SIG-M5 (cell line): ENCODE measurements at places on chromosomes 2 and 18.

DNA sequence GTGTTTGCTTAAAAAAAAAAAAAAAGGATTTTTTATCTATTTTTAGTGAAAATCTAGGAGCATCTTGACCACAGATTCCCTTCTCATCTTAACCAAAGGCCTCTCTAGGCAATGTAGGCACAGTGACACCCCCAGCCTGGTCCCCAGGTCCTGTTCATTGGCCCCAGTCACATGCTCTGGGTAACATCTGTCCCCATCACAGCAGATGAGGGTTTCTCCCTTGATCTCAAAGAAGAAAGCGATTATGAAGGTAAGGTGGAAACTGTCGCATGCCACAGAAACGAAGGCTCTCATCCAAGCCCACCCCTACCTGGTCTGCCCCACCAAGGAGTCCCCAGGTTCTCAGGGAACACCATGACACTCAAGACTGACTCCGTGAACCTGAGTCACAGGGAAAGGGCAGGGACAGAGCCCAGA lies 4.7 kb downstream of the HS6ST1 start:
- no peak for DNase-seq

- no peak for DNase-seq
These were observed 78.4 kb downstream of the SEPTIN10 start for GRCh38 chr2:109535217-109535946.

DNA sequence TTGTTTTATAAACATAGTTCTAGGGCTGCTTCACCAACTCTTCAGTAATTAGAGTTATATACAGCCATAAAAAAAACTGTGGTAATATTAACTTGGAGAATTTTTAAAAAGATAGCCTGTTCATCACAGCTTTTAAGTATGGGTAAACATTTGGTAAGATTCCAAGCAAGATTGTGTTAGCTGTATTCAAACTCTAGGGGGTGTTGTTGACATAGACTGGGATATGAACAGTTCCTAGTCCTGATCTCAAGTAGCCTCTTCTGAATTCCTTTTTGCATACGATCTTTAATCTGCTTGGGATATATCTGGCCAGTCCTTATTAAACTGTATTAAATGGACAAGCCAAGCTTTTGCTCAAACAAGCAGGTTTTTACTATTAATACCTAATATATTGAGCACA lies 13.4 kb downstream of the NOP58 start:
- DNase-seq, result no peak

GRCh38 chr2:112023707-112024106 lies 31.4 kb upstream of the TMEM87B start:
- DNase-seq, result no peak

GRCh38 chr2:233848276-233848675 lies 6.1 kb downstream of the HJURP start:
- DNase-seq, result no peak

DNA sequence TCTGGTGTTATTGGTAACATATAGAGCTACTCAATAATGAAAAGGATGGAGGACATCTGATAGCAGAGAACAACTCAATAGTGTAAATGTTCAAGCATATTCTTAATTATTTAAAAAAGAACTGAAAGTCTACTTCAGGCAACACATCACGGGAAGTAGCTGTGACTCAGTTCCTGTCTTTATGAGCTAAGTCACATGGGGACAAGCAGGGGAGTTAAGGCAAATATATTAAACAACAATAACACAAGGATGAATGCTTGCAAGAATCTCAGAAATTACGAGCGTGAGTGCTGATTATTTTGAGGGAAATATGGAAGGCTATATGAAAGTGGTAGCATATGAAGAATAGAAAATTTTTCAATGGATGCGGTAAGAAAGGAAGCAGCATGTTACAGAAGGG lies 4.0 kb upstream of the HNMT start:
- no peak for DNase-seq

DNA sequence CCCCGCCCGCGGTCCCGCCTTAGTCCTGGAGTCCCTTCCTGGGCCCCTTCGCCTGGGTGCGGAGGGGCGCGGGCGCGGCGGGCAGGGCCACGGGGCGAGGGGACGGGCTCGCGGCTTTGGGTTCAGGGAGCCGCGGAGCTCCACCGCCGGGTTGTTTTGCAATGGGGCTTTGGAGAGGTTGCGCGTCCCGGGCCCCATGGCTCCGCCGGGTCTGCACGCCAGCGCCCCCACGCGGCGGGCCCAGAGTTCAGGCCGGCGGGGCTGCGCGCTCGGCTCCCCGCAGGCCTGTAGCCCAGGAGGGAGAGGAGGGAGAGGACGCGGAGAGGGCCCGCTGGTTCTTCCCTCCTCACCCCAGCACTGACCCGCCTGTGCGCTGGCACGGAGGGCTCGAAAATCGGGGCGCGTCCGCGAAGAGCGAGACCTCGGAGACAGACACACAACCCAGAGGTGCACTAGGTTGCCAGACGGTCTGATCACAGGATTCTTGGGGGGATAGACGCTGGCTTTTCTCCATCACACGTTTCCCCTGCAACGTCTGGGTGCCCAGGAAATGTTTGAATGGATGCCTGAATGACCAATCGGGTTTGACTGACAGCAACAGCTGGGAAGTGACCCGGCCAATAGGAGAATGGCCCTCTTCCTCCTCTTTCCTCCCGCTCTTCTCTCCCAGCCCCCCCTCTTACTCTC lies 4.9 kb upstream of the SIX2 start:
- DNase-seq, result no peak

- DNase-seq, result no peak
These were observed 60.9 kb downstream of the LOXHD1 start for GRCh38 chr18:46596119-46596518.

DNA sequence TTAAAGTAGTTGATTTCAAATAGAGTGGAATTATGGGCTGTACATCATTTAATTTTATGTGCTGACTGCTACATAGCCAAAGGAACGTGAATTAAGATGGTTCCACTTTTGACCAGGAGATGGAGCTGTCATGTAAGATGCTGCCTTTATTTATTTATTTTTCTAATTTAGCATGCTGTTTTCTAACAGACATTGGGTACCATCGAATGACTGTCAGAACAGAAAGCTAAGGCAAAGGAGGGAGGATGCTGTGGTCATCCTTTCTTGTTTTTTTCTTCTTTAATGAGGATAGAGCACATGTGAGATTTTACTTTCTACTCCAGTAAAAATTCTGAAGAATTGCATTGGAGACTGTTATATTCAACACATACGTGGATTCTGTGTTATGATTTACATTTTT lies at the start of gene SCN2A:
Gene SCN2A, plus strand, starts transcription at position 185 of the 400 bp plus-strand sequence. CDS start 56,410 bp downstream, outside the sequence.
- no peak for DNase-seq

DNA sequence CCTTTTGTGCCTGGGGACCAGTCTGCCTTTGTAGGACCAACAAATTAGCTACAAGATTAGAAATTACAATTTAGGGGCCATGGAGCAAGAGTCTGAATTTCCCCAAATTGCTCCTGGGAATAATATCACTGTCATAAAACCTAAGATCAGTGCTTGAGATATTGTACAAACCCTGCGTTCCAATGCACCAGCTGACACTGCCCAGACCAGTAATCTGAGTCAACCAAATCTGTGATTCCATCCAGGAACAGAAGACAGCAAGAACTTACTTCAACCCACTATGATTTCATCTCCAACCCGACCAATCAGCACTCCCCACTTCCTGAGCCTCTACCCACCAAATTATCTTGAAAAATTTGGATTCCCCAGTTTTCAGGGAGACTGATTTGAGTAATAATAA lies 1305.0 kb upstream of the NRXN1 start:
- DNase-seq, result no peak

GRCh38 chr18:58781627-58782194 lies 83.0 kb upstream of the ZNF532 start:
- DNase-seq, result no peak

DNA sequence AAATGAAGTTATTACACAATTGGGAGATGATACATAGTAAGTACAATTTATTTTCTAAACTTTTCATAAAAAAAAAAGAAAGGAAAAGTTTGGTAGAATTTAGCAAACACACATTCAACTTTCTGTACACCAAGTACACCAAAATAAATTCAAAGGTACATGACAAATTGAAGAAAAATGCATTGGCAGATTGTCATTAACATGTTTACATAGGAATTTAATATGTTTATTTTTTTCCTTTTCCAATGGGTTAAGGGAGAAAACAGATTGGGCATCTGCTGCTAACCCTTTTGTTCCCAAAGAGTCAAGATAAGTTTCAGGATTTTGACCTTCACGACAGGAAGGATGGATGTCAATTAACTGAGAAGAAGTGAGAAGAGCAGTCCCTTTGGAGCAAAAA lies 620.4 kb downstream of the XIRP2 start:
- no peak for DNase-seq

DNA sequence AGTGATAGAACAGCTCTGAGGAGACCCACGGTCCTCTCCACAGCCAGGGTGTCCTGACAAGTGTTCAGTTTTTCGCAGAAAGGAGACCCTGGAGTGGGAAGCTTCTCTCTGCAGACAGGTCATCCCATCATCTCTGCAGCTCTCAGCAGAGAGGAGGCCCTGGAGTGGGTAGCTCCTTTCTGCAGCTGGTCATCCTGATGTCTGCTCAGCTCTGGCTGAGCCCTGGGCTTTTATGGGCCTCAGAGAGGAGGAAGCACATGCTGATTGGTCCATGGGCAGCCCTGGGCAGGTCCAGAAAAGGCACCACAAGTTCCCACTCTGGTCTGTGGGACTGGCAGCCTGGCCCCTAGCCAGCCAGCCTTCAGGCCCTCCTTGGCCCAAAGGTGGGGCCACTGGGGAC lies 72.3 kb upstream of the ST3GAL5 start:
- DNase-seq, result no peak

DNA sequence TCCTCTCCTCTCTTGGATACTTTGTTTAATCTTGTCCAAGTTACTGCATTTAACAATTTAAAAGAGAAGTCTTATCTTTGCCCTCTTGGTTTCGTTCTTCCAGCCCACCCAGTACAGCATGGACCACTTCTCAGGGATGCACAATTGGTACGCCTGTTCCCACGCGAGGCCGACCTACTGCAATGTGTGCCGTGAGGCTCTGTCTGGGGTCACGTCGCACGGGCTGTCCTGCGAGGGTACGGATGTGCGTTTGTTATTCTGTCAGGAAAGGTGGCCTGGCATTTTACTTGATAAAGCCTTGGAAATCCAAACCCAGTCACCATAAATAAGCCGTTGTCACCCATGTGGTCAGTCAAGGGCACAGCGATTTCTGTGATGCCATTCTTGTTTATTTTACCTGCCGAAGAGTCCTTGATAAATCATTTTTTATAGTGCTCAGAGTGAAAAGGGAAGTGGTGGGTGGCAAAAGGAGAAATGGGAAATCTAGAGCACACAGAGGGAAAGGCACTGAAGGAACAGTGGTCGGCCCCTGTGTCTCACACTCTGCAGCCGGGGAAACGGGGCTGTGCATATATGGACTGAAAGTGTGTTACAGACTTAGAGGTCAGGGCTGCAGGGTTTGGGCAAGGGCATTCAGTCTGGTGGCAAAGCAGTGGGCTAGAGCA lies 80.5 kb downstream of the DGKD start:
- DNase-seq, result no peak

DNA sequence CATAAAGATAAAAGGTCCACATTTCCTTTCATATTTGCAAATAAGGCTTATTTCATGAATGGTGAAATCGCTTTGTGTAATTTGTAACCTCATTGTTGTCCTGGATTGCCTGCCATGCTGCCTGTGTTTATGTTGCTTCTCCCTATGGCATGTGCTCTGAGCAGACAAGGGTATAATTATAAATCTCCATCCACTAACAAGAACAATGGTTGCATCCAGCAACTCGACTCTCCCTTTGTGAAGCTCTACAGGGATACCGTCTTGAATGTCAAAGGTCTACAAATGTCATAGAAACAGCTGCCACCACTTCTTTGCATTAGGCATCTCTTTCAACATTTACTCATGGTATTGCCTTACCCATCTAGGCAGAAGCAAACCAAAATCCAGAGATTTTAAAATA lies 209.6 kb downstream of the SLC8A1 start:
- no peak for DNase-seq
